Nephron progenitor cell (in vitro differentiated cells): ENCODE measurements at places on chromosomes 6 and 20.

DNA sequence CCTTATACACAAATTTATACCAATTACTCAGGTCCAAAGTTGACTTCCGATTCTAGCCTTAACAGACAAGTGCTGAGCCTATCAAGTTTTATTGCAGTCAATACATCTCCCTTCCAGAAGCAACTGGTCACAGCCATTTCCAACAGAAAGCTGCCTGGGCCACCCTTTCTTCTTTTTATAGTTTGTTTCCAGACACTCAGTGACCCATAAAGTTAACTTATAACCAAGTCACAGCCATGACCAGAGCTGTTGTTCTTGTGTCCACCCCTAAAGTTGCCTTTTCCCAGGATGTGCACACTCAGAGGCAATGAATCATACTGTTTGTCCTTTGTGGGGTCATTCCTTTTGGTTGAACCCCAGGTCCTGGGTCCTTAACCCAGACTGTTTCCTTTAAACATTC, 89.9 kb downstream of the CD83 start:
- no peak for DNase-seq

DNA sequence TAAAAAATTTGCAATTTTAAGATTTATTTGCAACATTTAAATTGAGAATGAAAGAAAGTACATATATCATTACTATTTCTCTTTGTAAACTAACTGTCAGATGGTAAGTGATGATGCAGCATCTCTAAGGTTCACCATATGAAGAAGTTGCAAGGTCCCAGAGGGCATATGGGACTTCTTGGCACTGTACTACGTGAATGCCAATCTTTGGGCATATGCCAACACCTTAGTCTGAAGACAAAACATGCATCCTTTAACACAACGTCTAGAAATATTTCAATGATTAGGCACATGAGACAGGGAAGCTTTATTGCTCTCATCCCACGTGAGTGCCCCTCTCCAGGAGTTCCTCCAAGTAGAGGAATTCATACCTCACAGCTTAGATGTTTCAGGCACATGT, 66.8 kb downstream of the CDK19 start:
- DNase-seq = no peak

- no peak for DNase-seq
Observed at GRCh38 chr6:32194388-32194787, 1.9 kb upstream of the GPSM3 start.

- peak; percentile 78 for DNase-seq
Observed at GRCh38 chr6:163956571-163957407, 542.3 kb downstream of the QKI start.

DNA sequence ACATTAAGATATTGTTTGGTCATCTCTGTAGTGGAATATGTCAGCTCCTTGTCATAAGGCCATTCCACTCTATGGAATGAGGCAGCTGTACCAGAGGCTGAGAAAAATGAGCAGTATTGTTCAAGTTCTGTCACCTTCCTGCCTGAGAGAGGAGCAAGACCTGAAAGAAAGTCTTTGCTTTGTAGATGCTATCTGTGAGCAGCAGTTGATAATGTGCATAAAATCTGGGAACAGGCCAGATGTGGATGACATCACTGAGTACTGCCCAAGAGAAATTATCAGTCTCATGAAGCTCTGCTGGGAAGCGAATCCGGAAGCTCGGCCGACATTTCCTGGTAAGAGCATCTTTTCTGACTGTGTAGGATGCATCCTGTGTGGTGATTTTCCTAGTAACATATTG, 16.8 kb downstream of the RIPK1 start:
- no peak for DNase-seq

- no peak for DNase-seq
Observed at GRCh38 chr6:158808941-158809678, 10.1 kb downstream of the EZR start.

DNA sequence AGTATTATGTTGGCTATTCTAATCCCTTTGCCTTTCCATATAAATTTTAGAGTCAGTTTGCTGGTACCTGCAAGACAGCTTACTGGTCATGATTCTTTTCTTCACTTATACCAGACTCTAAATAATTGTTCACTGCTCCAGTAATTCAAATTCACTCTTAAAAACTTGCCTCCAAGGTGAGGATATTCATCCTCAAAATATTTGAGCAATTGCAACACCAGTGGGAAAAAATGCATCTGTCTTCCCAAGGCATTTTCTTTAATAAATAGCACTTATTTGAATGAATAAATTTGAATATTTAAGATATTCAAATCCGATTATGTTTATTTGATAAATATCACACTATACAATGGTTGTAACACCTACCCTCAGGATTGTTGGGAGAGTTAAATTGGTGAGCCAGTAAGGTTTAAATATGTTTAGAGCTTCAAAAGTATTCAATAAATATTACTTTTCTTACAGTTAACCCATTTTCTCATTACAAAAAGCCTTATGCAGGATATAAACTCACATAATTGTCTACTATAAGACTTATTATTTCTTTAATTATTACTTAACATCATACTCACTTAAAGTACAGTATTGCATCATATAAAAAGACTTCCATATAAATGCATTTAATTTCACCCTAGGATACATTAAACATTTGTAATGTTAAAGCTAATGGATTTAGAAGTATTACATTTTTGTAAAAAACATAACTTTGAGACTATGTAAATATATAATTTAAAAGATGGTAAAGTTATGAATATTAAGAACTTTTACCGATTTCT, 285.6 kb downstream of the SAMD5 start:
- no peak for DNase-seq

DNA sequence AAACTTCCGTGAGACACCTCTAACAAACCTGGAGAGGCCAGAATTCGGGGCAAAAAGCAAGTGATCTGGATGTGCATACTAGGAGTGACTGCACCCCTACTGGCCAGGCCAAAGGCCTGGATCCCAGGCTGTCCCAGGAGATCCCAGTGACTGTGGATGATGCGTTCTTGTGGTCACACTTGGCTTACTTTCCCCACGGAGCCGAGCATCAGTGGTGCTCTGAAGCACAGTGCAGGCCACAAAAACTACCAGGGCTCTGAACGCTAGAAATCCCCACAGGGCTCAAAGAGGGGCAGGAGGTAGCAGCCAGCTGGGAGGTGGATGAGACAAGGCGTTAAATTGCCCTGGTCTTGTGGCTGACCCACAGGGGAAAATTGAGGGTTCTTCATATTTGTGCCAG, 7.1 kb downstream of the TRIM26 start:
- DNase-seq = no peak

DNA sequence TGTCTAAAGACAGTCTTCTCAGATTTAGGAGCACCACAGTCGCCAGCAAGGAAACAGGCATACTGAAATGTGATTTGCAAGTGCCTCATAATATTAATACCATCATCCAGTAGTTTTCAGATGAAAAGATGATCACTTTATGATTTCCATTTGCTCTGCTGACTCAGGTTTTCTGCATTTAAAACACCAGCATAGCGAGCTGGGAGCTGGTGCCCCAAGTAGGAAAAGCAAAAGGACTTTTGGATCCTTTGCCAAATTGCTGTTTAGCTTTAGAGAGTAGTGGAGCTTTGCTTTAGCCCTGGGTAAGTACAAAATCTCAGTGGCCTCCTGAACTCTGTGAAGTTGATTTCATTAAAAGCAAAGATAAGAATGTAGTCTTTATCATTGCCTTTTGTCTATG, 78.5 kb downstream of the JAG1 start:
- DNase-seq = no peak

GRCh38 chr20:300345-300990, 3.1 kb downstream of the ZCCHC3 start:
- no peak for DNase-seq

DNA sequence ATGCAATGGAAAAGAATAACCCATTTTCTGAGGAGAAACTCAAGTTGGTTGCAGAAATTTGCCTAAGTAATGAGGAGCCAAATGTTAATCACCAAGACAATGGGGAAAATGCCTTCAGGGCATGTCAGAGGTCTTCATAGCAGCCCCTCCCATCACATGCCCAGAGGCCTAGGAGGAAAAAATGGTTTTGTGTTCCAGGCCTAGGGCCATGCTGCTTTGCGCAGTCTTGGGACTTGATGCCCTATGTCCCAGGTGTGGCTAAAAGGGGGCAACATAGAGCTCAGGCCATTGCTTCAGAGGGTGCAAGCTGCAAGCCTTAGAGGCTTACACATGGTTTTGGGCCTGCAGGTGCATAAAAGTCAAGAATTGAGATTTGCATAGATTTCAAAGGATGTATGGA, 485.9 kb downstream of the EYS start:
- no peak for DNase-seq

- no peak for DNase-seq
Observed at GRCh38 chr6:129472239-129472638, 237.7 kb downstream of the ARHGAP18 start.

DNA sequence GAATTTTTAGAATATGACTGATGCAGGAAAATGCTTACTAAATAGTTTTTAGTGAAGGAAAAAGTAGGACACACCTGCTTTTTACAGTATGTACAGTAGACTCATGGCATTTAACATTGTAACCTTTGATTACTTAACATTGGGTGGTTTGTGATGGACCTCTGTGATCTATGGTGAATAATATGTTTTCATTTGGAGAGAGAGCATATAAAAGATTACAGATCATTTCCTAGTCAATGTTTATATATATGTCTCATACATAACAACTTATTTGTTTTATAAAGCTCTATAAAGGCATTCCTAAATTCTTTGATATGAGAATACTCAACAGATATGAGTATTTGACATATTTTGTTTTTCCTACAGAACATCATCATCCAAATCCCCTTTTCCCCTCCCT, 129.3 kb upstream of the PDE7B start:
- DNase-seq = no peak

- DNase-seq = no peak
Observed at GRCh38 chr6:158568549-158568948, 8.7 kb downstream of the TMEM181 start.

DNA sequence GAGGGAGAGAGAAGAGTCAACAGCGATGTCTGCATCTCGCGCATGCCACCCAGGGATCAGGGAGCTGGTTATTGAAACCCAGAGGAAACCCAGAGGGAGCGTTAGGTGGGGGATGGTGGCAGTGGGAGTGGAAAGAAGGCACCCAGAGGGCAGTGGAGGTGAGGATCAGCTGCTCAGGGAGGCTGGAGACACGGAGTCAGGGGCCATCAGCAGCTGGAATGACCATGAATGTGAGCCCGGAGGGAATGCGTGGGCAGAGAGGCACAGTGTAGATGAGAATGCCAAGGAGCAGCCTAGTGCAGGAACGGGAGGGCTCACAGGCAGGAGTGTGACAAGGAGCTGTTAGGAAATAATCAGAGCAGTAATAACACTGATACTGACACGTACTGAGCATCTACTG, 36.2 kb downstream of the RSPO4 start:
- DNase-seq = no peak

DNA sequence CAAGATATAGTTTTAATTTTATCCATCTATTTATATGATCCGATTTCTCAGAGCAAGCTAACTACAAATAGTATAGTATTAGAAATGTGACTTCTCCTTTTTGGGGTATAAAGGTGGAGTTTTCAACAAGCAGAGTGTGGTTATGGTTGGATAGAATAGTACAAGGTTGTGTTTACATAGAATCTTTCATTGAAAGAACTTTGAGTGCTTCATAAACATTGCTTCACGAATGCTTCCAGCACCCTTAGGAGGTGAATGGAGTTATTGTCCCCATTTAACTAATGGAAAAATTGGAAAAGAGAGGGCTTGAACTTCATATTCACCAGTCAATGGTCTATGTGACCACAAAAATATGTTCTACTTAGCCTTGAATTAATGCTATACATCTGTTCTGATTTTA, 134.1 kb upstream of the CITED2 start:
- no peak for DNase-seq

DNA sequence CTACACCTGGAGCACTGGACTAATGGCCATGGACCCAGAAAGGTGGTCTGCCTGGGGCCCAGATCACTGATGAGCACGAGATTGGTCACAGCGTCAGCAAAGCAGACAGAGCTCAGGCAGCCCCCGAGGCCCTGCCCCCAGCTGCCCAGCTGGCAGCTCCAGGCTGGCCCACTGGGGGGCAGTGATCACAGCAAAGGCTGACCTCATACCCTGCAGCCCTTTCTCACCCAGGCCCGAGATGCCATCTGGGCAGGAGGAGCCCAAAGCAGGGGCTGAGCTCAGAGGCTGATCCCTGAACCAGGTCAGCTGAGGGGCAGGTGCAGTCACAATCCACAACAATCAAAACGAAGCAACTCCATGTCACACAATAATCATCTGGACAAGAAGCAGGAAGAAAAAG, 4.1 kb downstream of the MAP1LC3A start:
- DNase-seq = no peak

- DNase-seq = no peak
Observed at GRCh38 chr6:118980063-118980462, 45.1 kb upstream of the MCM9 start.

GRCh38 chr6:150091476-150091875, 22.6 kb upstream of the ULBP3 start:
- DNase-seq = no peak

DNA sequence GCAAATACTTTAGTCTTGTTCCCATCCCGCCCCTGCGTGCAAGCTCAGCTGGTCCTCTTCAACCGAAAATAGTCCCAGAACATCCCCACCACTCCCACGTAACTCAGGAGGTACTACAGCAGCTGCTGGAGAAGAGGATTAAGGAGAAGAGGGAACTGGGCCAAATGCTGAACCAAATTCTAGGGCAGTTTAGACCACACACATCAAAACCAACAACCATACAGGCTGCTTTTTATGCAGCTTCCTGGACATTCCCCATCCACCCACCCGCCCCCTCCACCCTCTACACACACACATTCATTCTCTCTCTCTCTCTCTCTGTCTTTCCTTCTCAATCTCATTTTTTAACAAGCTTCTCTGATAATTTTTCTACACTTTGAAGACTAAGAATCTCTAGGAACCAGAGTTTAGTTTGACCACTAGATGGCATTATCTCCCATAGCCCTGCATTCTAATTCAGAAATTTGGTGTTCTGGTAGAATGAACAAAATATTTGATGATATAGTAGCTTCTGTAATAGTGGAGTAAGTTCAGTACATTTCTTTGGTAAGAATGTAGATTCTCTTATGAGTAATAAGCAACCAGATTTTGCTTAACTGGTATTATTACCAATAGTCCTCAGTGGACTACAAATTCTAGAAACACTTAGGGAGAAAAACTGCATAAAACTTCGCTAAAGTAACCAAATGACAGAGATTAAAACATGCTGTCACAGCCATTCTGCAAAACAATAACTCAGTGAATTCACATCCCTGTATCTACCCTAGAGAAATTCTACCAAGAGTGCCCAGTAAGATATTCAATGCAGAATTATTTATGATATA, 52.1 kb upstream of the BEND6 start:
- no peak for DNase-seq

GRCh38 chr6:162124710-162125435, 602.7 kb downstream of the PRKN start:
- DNase-seq = no peak

- no peak for DNase-seq
Observed at GRCh38 chr20:4937407-4938319, 63.6 kb downstream of the SLC23A2 start.

DNA sequence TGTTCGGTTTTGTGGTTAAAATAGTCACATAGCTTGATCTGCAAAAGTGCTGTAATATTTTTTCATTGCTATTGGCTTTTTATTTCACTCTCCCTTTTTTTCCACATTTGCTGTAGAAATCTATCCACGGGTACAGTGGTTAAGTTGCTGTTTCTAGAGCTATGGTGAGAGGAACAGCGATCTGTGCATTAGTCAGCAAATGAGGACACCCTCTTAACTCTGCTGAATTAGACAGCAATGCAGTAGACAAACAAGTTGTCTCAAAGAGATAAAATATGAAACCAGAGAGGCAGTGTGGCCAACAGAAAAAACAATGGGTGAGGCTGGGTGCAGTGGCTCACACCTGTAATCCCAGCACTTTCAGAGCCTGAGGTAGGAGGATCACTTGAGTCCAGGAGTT, 17.6 kb upstream of the SYNJ2 start:
- no peak for DNase-seq

- DNase-seq = no peak
Observed at GRCh38 chr6:24093381-24093780, 32.6 kb upstream of the NRSN1 start.
